ENCODE measurements at places on chromosomes 13 and 19. TPM values are rescaled to one million over a fixed set of nuclear protein-coding genes. Genes with fewer than 3 reads are reported as not detected.

DNA sequence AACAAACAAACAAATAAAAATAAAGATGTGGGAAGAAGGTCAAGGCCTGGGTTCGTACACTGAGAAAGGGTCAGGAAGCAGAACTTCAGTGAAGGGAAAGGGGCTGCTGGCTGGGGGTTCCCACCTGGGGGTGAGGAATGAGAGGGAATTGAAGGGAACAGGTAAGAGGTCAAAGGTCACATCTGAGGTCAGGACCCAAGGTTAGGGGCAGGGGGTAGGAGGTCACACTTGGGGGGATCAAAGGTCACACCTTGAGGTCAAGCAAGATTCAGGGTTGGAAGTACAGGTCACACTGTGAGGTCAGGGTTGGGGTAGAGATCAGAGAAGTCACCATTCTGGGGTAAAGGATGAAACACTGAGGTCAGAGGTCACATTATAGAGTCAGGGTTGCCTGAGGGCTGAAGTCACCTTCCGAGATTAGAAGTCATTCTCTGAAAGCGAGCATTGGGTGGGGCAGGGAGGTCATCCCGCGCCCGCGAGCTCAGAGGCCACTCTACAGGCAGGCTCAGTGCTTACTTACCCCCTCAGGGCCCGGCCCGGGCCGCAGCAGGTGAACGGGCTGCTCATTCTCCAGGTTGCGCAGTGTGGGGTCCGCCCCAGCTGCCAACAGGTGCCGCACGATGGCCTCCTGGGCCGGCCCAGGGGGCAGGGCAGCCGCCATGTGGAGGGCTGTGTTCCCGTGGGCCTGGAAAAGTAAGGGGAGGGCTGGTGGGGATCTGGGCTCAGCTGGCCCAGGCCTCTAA is 10.8 kb downstream of the NFKBID start:
- DNase-seq: no peak

GRCh38 chr13:33383724-33384577 is 98.4 kb upstream of the STARD13 start:
- no peak for DNase-seq

- no peak for DNase-seq
Measured at GRCh38 chr19:15108145-15108844, 1.1 kb downstream of the SYDE1 start.

DNA sequence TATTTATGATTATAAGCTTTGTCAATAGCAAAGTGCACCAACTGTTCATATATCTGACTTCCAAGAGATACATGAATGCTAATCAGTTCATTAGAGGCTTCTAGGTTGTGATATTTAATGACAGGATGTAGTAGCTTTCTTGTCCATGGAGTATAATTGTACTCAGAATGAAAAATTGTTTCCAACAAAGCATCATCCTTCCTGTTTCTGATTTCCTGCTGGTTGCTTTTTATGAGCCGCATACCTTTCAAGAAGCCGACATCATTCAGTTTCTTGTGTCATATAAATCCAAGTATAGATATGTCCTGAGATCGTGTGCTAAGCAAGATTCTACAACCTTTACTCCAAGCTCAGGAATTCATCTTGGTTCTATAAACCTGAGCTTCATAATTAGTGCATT is 326.6 kb downstream of the DIAPH3 start:
- no peak for DNase-seq

DNA sequence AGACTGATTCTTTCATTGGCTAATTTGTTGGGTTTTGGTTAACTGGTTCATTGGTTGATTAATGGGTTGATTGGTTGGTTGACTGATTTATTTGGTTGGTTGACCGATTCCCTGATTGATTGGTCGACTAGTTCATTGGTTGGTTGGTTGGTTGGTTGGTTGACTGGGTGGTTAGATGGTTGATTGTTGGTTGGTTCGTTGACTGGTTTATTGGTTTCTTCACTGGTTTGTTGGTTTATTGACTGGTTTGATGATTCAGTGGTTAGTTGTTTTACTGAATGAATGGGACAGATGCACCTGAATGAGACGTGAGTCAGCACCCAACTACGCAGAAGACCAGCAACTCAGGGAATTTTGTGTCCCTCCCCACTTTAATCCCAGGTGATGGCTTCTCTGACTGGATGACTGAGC is 2.7 kb upstream of the NUP62 start:
- no peak for DNase-seq

DNA sequence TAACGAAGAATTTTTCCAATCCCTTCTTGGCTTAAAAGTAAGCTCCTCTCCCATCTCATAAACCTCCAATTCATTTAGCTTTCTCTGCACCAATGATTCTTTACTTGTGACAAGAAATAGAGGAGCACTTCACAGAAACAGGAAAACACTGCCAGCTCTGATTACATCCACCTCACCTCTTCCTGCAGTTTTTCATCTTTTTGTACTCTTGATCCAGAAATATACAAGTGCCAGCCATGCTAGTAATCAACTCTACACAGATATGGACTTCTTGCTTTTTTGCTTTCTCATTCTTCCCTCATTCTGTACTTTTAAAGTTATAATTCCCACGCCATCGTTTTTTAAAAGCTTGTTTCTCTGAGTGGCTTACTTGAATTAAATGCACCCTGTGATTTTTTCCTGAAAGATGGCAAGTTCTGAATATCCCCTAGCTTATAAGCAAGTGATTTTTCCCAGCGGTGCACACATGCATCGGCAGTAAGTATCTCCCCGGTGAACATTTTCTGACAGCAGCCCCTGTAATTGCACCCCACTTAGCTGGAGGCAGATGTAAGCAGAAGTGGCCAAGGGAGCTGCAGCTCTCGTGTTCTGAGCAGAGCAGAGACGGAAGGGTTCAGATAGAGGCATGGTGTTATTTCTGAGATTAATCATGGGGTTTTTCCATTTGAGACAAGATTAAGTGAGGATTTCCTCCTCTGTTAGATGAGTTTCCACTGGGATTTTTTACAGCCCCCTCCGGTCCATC is 340.7 kb downstream of the SLC7A1 start:
- DNase-seq: no peak

Gene FIZ1
- 9.1 TPM for total RNA-seq

Gene KLK2
- not detected for total RNA-seq

Gene BST2
- total RNA-seq: 0.57 TPM

Gene LIG1
- 8.4 TPM for total RNA-seq
